ENCODE measurements at places on chromosomes 3 and 15.

GRCh38 chr3:102106416-102107097 is 257.2 kb downstream of the NFKBIZ start:
- DNase-seq: no peak

DNA sequence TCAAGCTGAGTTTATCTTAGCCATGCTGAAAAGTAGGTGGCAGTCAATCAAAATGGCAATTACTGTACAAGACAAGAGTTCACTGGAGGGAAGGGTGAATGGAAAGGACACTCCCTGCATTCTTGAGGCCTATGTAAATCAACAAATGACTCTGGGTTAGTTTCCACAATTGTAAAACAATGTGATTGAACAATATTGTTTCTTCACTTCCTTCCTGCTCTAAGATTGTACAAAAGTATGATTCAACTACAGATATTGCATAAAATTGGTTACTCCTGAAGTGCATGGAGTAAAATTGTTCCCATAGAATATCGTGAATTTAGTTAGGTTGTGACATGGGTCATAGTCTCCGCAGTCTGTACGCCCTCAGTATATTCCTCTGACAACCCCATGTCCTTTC is 277.6 kb downstream of the LPP start:
- DNase-seq: no peak

DNA sequence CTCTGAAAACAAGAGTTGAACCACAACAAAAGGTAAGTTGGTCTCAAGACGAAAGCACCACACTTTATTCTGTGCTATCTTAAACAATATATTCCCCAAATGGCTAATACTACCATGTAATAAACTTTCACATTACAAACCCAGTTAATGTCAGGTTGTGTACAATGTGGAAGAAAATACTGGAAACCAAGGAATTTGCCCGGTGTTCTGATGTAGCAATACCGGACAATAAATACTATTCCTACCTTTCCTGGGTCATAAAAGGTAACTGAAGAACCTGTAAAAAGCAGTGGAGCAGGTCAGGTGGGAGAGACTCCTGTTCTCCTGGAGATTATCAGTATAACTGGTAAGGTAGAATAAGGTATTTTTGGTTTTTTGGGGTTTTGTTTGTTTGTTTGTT is 3.9 kb downstream of the CFAP44 start:
- DNase-seq: no peak

DNA sequence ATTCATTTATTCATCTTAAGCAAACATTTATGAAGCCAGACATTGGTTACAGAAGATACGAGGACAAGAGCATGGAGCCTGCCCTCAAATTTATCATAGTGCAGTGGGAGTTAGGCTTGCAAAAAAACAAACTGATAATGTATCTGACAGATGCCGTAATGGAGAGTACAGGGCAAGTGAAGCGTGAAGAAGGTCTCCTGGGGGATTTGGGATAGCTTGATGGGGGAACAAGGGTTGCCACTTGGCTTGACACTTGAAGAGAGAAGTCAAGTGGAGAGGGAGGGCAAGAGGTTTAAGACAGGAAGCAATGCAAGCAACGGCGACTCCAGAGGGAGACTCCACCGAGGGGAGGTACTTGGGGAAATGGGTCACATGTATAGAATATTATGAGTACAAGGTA is 129.3 kb downstream of the SSR3 start:
- DNase-seq: no peak

GRCh38 chr3:8840556-8840955 is 71.1 kb upstream of the OXTR start:
- no peak for DNase-seq

GRCh38 chr15:28985316-28985645 is 99.5 kb downstream of the APBA2 start:
- no peak for DNase-seq

DNA sequence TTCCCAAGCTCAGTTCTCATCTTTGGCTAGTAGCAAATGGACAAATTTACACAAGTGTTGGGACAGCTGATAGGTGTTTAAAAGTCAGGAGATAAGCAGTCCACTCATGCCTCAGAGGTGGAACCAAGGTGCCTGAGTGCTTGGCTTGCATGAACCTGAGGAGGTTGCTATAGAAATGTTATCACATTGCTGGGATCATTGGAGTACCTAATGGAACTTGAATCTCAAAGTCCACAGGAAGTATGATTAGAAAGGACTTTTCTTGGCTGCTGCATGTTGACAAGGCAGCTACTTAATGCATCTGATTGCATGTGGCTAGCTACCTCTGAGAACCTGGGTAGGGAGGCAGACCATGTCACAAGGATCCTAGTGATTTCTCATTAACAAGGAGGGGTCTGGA is 39.5 kb upstream of the C3orf80 start:
- no peak for DNase-seq

- no peak for DNase-seq
Measured at GRCh38 chr3:111590143-111590491, 5.0 kb downstream of the ZBED2 start.

DNA sequence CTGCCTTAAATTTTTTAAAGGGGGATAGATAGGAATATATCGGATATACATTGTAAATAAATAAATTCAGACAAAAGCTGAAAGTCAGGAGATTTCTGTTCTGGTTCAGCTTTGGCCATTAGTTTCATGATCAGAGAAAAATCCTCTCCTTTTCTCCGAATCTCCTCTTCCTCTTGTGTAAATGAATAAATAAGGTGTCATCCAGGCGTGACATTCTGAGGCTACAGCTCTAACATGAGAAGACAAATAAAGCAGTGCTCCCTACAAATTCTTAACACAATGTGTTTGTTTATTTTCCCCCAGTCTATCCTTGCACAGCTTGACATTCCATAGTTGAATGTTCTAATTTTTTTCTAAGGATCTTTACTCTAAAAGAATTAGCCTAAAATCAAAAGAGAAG is 9.4 kb upstream of the MB21D2 start:
- no peak for DNase-seq

GRCh38 chr3:48232734-48233133 is 8.2 kb upstream of the ZNF589 start:
- DNase-seq: peak; percentile 33

- no peak for DNase-seq
Measured at GRCh38 chr3:127461286-127461910, 129.1 kb downstream of the TPRA1 start.

- peak; percentile 8 for DNase-seq
Measured at GRCh38 chr3:197750858-197751737, 1.4 kb downstream of the FYTTD1 start.

- DNase-seq: no peak
Measured at GRCh38 chr3:147937341-147937740, 528.2 kb downstream of the ZIC1 start.

- DNase-seq: no peak
Measured at GRCh38 chr3:36197151-36197550, 183.2 kb upstream of the STAC start.

GRCh38 chr3:4687167-4687566 is 194.0 kb downstream of the ITPR1 start:
- DNase-seq: no peak
